ENCODE measurements at places on chromosomes 2 and 18.

DNA sequence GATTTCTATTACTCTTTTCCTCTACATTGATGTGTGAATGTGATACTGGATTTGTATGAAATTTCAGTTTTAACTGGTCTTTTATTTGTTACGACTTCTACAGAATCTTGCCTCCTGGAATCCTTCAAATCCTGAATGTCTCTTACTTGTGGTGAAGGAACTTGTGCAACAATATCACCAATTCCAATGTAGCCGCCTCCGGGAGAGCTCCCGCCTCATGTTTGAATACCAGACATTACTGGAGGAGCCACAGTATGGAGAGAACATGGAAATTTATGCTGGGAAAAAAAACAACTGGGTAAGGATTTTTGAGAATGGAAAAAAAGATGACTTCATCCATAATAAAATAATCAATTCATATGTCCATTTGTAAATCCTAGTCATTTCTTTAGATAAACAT lies 134.6 kb downstream of the BABAM2 start:
- DNase-seq, result no peak

DNA sequence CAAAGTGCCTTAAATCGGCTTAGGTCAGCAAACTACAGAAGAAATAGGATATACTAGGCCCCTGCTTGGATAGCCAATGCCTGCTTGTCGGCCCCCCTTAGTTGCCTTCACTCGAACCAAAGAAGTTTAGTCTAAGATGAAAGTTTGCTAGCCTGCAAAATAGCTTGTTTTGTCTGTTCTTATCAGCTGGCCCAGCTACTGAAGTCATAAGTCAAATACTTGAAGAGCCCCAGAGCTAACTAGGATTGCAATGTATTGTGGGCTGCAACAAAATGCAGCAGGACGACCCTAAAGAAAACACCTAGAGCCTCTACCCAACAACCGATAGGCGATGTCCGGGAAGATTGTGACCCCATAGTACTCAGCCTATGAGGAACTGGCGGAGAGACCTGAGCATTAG lies 183.5 kb upstream of the HS6ST1 start:
- no peak for DNase-seq

GRCh38 chr2:238988752-238989151 lies 140.9 kb downstream of the TWIST2 start:
- DNase-seq, result no peak

- DNase-seq, result no peak
These were observed 158.2 kb downstream of the TDRD15 start for GRCh38 chr2:21281791-21282514.

GRCh38 chr2:15031745-15032240 lies 399.3 kb downstream of the LRATD1 start:
- no peak for DNase-seq

DNA sequence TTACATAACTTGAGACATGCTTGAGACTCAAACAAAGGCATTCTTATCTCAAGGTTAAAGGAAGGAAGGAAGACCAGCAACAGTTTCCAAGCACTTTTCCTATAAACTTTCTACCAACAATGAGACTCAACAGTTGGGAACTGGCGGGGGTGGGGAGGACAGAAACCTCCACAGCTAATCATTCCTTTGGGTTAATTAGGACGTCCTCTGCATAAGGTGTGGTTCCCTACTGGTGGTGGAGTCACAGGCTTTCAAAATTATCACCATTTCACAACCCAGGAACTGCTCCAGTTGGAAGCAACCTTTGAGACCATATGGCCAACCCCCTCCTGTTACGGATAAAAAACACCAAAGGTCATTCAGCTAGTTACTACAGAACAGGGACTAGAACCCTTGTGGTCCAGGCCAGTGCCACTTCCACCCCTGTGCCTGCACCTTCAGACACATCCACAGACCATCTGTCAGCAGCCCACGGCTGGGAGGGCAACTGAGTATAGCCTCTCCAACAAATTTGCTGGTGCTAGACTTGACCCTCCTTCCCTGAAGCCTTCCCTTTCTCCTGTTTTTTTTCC lies 30.1 kb upstream of the ATL2 start:
- peak; percentile 65 for DNase-seq

GRCh38 chr2:212073360-212073759 lies 465.2 kb downstream of the ERBB4 start:
- DNase-seq, result no peak

DNA sequence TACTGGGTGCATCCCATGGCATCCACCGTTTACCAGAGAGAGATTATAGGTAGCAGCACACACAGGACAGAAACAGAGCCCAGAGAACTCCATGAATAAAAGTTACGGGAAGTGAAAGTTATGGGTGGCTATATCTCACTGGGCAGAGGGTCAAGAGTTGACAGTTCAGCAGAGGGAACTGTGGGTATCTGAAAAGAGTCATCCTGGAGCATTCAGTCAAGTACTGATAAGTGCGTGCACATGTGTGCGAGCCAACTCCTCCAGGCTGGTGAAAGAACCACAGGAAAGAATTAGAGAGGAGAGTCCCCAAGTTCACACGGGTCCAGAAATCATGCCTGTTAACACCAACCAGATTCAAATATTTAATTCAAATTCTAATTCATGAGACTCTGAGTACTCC lies 1588.2 kb downstream of the LRP1B start:
- DNase-seq, result no peak

- no peak for DNase-seq
These were observed 32.7 kb downstream of the QPCT start for GRCh38 chr2:37377187-37377532.

DNA sequence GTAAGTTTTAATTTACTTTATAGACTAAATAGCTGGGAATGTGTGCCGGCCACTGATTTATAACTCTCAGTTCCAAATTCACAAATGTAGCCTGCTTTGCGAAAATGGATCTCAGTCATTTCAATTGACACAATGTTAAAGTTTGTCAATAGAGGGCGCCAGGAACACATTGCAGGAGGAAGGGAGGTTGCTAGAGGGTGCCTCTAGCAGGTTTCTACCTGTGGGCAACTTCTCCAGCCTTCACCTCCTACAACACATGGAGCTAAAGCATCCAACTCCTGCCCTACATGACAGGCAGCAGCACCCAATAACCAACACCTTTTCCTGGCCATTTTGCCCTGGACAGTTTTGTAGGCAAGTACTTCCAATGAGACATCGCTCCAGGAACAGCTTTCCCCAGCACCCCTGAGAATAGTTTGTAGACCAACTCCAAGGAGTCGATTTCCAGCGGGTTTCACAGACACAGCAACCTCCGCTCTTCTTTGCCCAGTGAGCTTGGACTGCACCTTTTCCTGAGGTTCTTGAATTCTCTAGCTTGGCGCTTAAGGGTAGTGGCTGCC lies 784.8 kb upstream of the CDH2 start:
- no peak for DNase-seq

- DNase-seq, result no peak
These were observed 21.4 kb downstream of the CHMP1B start for GRCh38 chr18:11872479-11873136.

DNA sequence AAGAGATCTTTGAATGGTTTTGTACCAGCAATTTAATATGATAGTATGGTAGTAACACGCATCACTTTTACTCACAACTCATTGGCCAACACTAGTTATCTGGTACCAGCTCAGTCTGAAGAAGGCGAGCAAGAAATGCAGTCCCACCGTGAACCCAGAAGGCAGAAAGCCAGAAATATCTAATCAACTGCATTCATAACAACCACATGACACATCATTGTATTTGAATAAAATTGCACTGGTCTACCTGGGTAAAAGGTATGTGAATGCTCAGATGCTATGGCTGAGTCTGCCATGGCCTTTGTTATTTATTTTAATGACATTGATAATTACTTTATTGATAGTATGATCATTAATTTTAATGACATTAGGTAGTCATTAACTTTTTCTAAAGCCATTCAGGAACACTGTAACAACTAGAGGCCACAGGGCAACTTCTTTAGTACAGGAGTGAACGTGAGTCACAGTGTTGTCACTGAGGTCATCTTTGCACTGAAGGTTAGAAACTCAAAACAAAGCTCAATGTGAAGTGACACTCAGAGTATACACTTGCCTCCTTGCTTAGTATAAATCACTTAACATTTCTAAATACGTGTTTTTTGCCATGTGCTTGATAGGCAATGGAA lies 475.6 kb upstream of the TNP1 start:
- no peak for DNase-seq

- no peak for DNase-seq
These were observed 1.5 kb downstream of the AP1S3 start for GRCh38 chr2:223835701-223836532.

DNA sequence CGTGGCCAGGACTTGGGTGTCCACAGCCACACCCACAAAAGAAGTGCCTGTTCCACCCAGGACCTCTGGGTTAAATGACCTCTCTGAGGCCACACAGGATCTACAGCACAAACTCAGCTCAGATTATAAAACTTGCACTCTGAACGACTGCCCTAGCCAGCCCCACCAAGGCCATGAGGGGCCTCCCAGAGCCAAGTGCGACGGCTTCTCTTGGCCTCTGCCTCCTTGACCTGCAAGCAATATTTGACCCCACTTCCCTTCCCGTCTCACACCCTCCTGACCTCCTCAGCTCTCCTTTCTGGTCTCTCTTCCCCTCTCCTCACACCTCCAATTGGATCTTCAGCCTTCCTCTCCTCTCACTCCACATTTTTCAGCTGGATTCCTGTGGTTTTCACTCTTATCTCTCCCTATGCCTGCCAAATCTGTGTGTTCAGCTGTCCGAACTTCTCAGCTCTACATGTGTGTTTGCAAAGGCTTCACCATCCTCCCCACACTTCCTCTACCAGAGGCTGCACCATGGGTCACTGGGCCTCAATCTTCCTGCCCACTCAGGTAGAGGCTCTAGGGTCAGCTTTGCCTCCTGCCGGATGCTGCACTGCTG lies 25.3 kb upstream of the STEAP3 start:
- DNase-seq, result no peak

- no peak for DNase-seq
These were observed 55.1 kb upstream of the ZNF397 start for GRCh38 chr18:35185771-35186170.

- DNase-seq, result no peak
These were observed 426.2 kb upstream of the MEX3C start for GRCh38 chr18:51623653-51624052.

DNA sequence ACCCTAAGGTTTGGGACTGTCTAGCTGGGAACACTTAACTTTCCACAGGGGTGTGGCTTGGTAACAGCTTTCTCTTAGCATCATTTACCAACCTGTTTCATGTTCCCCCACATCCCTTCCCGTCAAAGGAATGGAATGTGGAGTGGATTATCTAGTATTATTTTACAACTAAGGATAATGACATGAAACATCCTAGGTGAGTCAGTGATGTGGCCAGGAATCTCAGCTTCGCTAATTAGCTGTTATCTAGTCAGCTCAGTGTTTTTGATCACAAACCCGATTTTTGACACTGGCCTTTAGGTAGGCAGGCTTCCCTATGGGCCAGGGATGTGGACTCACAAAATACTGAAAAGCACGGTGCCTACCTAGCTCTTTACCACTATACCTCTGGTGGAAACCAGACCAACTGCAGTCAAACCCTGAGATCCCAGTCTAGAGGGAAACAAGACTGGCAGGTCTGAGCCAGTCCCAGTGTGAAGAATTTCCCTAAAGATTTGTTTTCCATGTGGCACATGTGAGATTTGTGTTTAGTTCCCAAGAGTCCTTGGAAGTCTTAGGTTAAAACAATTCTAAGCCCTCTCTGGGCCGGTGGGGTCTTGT lies 2.8 kb upstream of the NRP2 start:
- DNase-seq, result no peak

GRCh38 chr18:46636040-46636630 lies 20.9 kb downstream of the LOXHD1 start:
- no peak for DNase-seq

- DNase-seq, result no peak
These were observed 691.1 kb upstream of the PIK3C3 start for GRCh38 chr18:41263956-41264355.

GRCh38 chr2:62800618-62801017 lies 95.1 kb downstream of the EHBP1 start:
- no peak for DNase-seq

GRCh38 chr18:59951591-59951990 lies 51.8 kb downstream of the PMAIP1 start:
- no peak for DNase-seq

DNA sequence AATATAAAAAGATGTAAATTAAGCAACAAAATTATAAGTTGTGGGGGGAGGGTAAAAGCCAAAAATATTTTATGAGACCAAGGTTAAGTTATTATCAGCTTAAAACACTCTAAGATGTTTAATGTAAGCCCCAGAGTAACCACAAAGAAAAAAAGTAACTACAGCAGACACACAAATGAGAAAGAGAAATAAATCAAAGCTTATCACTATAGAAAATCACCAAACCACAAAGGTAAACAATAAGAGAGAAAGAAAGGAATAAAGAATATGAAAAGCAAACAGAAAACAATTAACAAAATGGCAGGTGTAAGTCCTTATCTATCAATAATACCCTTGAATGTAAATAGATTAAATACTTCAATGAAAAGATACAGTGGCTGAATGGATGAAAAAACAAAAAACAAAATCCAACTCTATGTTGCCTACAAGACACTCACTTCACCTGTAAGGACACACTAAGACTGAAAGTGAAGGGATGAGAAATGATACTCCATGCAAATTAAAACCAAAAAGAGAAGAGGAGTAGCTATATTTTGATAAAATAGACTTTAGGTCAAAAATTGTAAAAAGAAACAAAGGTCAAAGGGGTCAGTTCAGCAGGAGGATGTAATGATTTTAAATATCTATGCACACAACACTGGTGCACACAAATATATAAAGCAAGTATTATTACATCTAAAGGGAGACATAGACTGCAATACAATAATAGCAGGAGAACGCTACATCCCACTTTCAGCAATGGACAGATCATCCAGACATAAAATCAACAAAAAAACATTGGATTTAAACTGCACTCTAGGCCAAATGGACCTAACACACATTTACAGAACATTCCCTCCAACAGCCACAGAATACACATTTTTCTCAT lies 80.7 kb downstream of the PTPN2 start:
- no peak for DNase-seq
